Activated CD8-positive, alpha-beta T cell treated with anti-CD3 and anti-CD28 coated beads for 36 hours (primary cell): ENCODE measurements at places on chromosomes 1 and 21. TPM values are rescaled to one million over a fixed set of nuclear protein-coding genes. Genes with fewer than 3 reads are reported as not detected.

RXFP4 gene
- total RNA-seq, result not detected

ADORA1 gene
- not detected for total RNA-seq

MX2 gene
- total RNA-seq, result 9.2 TPM

THEMIS2 gene
- 13.8 TPM for total RNA-seq

ALG6 gene
- 15.1 TPM for total RNA-seq

HSD11B1 gene
- 0.47 TPM for total RNA-seq

ATP1A4 gene
- total RNA-seq, result not detected

CELA3B gene
- total RNA-seq, result not detected

ZC3H12A gene
- total RNA-seq, result 20.5 TPM

ST6GALNAC3 gene
- total RNA-seq, result 2.9 TPM

CD5L gene
- total RNA-seq, result not detected

WASF2 gene
- total RNA-seq, result 111 TPM

NEK7 gene
- 71.4 TPM for total RNA-seq

AMY2A gene
- total RNA-seq, result not detected
